Endothelial cell of umbilical vein (primary cell): ENCODE measurements at places on chromosomes 2 and 18. TPM values are rescaled to one million over a fixed set of nuclear protein-coding genes. Genes with fewer than 3 reads are reported as not detected.

ASXL3 gene
- 0.27 and 1.7 TPM in 2 replicates for total RNA-seq

GPR45 gene
- not detected in 2 replicates for total RNA-seq

DNA sequence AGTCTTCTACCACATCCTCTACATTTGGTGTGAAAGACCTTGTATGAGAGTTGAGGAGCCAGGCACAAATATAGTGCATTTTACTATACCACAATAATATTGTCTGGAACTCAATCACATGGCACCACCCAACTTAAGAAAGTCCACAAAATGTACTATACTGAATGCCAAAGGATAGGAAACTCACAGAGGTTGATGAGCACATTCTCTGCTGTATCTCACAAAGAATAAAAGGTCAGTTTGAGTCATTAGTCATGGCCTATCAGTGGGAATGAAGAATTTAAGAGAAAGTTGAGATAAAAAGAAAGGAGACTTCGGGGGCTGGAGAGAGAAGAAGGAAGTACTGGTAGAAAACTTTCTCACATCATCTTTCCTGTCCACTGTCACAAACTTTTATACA is 134.3 kb downstream of the RDH14 start:
- no peak for DNase-seq

IL36G gene
- not detected in 2 replicates for total RNA-seq

- no peak for DNase-seq
Observed at GRCh38 chr2:42926434-42927333, 134.3 kb upstream of the HAAO start.

LOXHD1 gene
- not detected in 2 replicates for total RNA-seq

DNA sequence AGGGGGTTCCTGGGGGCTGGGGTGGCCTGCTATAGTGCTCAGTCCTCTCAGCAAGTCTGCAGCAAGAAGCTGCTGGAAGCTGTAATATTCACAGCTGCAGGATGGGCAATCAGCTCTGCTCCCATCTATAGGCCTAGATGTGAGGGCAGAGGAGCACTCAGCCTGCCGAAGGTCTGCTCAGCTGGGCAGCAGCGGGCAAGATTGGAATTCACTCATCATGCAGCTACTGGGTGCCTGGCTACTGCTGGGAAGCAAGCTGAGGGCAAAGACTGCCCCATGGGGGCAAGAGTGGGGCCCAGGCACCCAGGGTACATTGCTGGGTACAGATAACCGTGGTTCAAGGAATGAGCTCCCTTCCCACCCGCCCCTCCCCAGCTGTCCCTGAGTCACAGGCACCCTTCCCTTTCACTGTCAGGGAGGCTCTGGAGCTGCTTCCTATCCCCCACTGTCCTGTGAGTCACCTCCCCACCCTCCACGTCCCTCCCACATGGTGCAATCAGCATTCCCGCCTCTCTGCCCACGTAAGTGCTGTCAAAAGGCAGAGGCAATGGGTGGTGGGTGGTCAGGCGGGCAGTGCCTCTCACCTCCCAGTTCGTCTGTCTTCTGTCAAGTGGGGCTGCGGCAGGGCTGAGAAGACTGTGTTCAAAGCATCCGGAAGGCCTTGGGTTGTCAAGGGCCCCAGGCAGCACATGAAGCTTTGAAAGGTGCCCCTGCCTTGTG is 169.2 kb downstream of the TRIM43 start:
- DNase-seq, result no peak

DNA sequence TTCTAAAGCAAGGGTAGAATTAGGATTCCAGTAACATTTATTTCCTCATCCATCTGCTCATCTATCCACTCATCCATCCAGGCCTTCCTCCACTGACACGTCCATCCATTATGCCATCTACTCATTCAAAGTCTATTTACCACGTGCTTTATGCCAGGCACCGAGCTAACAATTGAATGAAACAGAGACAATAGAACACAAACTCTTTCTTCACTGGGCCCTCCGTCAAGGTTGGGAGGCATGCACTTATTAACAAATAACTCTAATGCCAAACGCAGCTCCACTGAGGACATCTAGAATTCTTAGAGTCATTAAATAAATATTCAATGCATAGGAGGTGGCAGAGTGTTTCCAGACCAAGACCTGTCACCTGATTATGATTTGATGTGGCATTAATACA is 262.7 kb downstream of the CYRIA start:
- DNase-seq, result no peak

ZSWIM2 gene
- total RNA-seq, result not detected in 2 replicates

RGPD3 gene
- not detected in 2 replicates for total RNA-seq

- no peak for DNase-seq
Observed at GRCh38 chr2:112754564-112754963, 9.8 kb downstream of the CKAP2L start.

- no peak for DNase-seq
Observed at GRCh38 chr2:173741759-173742158, 223.4 kb downstream of the SP3 start.

- DNase-seq, result no peak
Observed at GRCh38 chr2:84700006-84700405, 180.9 kb downstream of the TRABD2A start.

DNA sequence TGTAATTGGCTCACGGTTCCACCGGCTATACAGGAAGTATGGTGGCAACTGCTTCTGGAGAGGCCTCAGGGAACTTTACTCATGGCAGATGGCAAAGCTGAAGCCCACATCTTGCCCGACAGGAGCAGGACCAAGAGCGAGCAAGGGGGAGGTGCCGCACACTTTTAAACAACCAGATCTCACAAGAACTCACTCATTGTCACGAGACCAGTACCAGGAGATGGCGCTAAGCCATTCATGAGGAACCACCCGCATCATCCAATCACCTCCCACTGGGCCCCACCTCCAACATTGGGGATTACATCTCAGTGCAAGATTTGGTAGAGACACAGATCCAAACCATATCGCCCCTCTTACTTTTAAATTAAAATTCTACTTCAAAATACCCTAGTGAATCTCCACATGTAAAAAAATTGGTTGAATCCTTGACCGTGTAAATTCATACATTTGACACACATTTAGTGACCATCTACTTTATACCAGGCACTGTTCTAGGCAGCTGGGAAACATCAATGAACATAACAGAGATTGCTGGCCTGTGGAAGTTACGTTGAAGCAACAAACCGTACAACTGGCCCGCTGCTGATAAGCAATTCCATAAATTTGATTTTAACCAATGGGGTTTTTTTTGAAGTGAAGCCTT is 87.6 kb downstream of the ALPK2 start:
- DNase-seq, result no peak

- no peak for DNase-seq
Observed at GRCh38 chr2:28350791-28351285, 41.8 kb upstream of the FOSL2 start.

DNA sequence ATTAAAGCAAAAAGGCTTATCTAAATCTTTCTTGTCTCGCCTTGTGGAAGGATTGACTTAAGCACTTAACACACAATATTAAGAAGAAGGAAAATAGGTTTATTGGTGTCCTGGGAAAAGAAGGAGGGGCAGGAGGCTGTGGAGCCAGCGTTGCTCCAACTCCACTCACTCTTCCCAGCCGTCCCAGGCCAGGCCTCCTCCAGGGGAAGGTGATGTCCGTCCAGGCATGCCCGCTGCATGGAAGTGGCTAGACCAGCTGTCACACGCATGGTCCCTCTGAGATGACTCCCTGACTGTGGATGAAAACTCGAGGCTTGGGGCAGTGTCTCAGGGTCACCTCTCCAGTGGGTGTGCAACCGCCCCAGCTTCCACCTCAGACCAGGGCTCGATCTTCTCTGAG is 281.1 kb downstream of the GALR1 start:
- no peak for DNase-seq

LHCGR gene
- total RNA-seq, result not detected in 2 replicates
